Caki2 (cell line): ENCODE measurements at places on chromosomes 2 and 18. TPM values are rescaled to one million over a fixed set of nuclear protein-coding genes. Genes with fewer than 3 reads are reported as not detected.

ELOA2 gene
- total RNA-seq = not detected in 2 replicates

SKOR2 gene
- total RNA-seq = not detected in 2 replicates

RIT2 gene
- total RNA-seq = not detected in 2 replicates

SLC4A3 gene
- 0.75 and 3.5 TPM in 2 replicates for total RNA-seq

CYP26B1 gene
- 5.4 and 7.6 TPM in 2 replicates for total RNA-seq

TBR1 gene
- not detected in 2 replicates for total RNA-seq

FASTKD2 gene
- 30.8 and 42.7 TPM in 2 replicates for total RNA-seq

HTR2B gene
- 0.12 and 0.51 TPM in 2 replicates for total RNA-seq

ACVR1 gene
- 8.1 and 17.1 TPM in 2 replicates for total RNA-seq

ARHGAP25 gene
- total RNA-seq = not detected in 2 replicates

SCN2A gene
- total RNA-seq = 0.14 TPM in 1 of 2 replicates, not detected in the other

PAIP2B gene
- 0.54 TPM in 1 of 2 replicates, not detected in the other for total RNA-seq

ICA1L gene
- 3.4 and 11.0 TPM in 2 replicates for total RNA-seq

ANKRD36B gene
- 6.4 and 7.8 TPM in 2 replicates for total RNA-seq

CMPK2 gene
- 4.2 and 10.7 TPM in 2 replicates for total RNA-seq

KIF5C gene
- total RNA-seq = not detected in 2 replicates

NT5C1B gene
- not detected in 2 replicates for total RNA-seq

ROCK2 gene
- 7.3 and 8.3 TPM in 2 replicates for total RNA-seq

NDUFV2 gene
- 232 and 239 TPM in 2 replicates for total RNA-seq

EMILIN2 gene
- 5.8 and 27.3 TPM in 2 replicates for total RNA-seq

NTSR2 gene
- not detected in 2 replicates for total RNA-seq

STK17B gene
- 12.2 and 17.1 TPM in 2 replicates for total RNA-seq

GCG gene
- not detected in 2 replicates for total RNA-seq

ERFE gene
- total RNA-seq = 39.5 and 53.4 TPM in 2 replicates

TMEM17 gene
- 5.4 and 5.8 TPM in 2 replicates for total RNA-seq

UBE2E3 gene
- total RNA-seq = 205 and 216 TPM in 2 replicates

SEPTIN10 gene
- 57.1 and 76.8 TPM in 2 replicates for total RNA-seq

GALNT14 gene
- total RNA-seq = 251 and 276 TPM in 2 replicates

FOXI3 gene
- not detected in 2 replicates for total RNA-seq

HOXD4 gene
- 0.17 TPM in 1 of 2 replicates, not detected in the other for total RNA-seq

IL1F10 gene
- total RNA-seq = not detected in 2 replicates

CDKL4 gene
- not detected in 2 replicates for total RNA-seq

NOL4 gene
- total RNA-seq = not detected in 2 replicates

NEU2 gene
- total RNA-seq = not detected in 2 replicates

MEP1B gene
- 0.17 TPM in 1 of 2 replicates, not detected in the other for total RNA-seq

WDSUB1 gene
- 3.5 and 6.6 TPM in 2 replicates for total RNA-seq

MYCN gene
- total RNA-seq = not detected in 2 replicates

GPAT2 gene
- total RNA-seq = not detected in 2 replicates
